ENCODE measurements at places on chromosomes 11 and 22.

- no peak for DNase-seq
These were observed 25.8 kb downstream of the TPCN2 start for GRCh38 chr11:69074375-69075140.

- DNase-seq = no peak
These were observed 10.5 kb downstream of the NIPSNAP1 start for GRCh38 chr22:29570456-29570855.

GRCh38 chr22:27424319-27424718 is 377.2 kb downstream of the MN1 start:
- DNase-seq = no peak

GRCh38 chr11:120612513-120613263 is 101.1 kb downstream of the GRIK4 start:
- peak; percentile 36 for DNase-seq

DNA sequence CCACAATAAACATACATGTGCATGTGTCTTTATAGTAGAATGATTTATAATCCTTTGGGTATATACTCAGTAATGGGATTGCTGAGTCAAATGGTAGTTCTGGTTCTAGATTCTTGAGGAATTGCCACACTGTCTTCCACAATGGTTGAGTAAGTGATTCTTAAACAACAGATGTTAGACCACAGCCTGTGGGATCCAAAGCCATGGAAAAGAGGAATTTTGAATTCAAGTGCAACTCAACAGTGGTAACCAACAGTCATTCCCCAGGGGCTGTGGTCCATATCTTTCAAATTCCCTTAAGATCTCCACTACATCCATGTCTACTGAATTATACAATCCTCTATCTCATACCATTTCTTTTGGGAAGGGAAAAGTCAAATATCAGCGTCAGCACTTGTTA is 321.5 kb downstream of the LARGE1 start:
- no peak for DNase-seq

- peak; percentile 53 for DNase-seq
These were observed 5.8 kb downstream of the THRSP start for GRCh38 chr11:78069465-78069864.

DNA sequence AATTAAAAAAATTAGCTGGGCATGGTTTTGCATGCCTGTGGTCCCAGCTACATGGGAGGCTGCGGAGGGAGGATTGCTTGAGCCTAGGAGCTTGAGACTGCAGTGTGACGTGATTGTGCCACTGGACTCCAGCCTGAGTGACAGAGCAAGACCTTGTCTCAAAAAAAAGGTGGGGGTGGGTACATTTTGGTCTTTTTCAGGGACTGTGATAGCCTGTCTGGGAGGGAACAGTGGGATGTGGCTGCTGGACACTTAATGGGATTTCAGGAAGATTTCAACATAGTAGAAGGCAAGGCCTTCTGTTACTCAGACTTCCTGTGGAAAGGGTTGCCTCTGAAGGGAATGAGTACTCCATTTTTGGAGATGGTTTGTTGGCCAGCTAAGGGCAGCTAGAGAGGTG is 40.6 kb downstream of the RELT start:
- peak; percentile 67 for DNase-seq

GRCh38 chr11:22190827-22191463 is 1.9 kb upstream of the ANO5 start:
- DNase-seq = no peak

DNA sequence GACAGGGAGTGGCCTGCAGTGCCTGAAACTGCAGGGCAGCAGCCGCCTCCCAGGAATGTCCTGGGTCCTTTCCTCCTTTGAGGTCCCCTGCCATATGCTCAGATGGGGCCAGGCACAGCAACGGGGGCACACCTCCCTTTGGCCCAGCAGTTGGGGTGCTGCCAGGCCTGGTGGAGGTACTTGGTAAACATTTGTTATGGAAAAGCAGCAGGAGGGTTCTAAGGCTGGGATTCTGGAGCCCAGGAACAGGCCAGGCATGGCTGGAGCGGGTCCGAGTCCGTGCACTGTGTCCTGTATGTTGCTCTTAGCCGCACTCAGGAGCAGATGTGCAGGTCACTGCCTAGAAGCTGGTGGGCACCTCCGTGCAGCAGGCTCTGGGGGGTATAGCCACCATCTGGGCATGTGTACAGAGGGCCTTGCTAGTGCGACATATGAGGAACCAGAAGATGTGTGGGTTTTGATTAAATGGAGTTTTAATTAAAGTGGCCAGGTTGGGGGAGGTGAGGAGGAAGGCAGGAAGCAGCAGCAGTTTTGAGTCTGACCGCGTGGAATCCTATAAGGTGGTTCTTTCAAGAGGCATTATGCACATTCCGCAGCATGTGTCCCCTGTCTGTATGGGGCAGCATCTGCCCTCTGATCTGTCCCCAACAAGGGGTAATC is 1.5 kb downstream of the ADORA2A start:
- peak; percentile 68 for DNase-seq

DNA sequence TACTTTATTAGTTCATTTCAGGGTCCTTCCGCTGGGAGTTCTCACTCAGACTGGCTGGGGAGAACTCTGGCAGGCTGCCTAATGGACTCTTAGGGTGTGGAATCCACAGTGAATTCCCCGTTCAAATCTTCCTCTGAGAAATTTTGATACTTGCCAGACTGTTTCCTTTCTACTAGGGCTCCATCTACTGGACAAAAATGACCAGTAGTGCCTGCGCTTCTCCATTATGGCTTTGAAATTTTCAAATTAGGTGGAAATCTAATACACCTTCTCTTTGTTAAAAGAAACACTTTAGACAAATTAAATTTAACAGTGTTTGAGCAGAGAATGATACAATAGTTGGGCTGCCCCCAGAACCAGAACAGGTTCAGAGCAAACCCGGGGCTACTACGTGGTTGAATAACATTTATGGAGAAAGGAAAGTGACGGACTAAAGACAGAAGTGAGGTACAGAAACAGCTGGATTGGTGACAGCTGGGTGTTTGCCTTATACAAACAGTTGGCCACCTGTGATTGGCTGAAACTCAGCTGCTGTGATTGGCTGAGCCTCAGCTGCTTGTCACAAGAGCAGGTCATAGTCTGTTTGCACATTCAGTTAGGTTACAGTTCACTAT is 52.9 kb upstream of the FDX1 start:
- DNase-seq = peak; percentile 84

DNA sequence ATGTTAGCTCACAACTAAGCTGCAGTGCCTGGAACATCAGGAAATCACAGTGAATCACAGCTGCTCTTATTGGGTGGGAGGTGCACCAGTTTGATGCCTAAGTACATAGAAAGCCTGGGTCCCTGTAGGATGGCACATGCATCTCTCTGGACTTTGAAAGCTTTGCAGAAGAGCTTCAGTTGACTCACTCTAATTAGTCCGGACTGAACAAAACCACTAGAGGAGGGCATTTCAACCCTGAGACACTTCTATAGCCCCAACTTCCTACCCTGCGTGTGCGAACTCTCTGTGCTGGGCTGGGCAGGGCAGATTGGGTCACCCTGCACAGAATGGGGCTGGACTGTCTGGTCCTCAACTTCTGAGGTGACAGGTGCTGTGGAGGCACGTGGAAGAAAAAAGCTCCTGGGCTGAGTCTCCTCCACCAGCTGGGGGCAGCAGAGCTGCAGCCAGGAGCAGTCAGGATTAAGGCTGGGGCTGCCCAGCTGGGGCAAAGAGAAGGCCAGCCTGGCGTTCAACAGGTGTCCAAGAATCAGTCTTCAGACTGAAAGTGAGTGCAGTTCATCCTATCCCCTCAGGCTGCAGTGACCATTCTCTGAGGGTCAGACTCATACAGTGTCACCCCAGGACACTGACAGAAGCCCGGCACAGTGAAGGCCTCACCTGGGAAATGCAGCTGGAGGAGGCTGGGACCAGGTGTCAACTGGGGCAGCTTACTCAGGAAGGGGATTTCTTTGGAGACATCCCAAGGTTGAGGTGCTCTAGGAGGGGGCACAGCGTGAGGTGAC is 22.1 kb downstream of the GGTLC2 start:
- DNase-seq = peak; percentile 76

DNA sequence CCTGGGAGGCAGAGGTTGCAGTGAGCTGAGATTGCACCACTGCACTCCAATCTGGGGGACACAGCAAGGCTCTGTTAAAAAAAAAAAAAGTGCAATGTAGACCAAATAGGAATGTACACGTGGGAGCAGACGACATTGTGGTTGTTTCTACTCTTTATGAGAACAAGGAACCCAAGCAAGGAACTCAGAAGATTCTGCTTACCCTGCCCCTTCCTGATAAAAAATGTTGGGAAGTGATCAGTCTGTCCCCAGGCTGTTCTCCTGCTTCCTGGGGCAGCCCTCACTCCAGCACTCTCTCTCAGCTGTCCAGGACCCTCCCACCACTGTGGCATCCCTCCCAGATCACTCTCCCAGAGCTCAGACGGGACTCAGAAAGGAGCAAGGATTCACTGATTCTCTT is 31.8 kb downstream of the SLCO2B1 start:
- DNase-seq = no peak

- DNase-seq = no peak
These were observed 232.3 kb downstream of the JRKL start for GRCh38 chr11:96622026-96622634.

GRCh38 chr11:12577725-12578644 is 96.2 kb upstream of the TEAD1 start:
- DNase-seq = peak; percentile 87

- DNase-seq = no peak
These were observed 17.0 kb upstream of the TLCD5 start for GRCh38 chr11:120308081-120308480.

Data from NCI-H82 (cell line).